ENCODE measurements at places on chromosomes 7 and 10.

- no peak for DNase-seq
Measured at GRCh38 chr10:130717083-130717482, 580.9 kb downstream of the GLRX3 start.

GRCh38 chr10:121452581-121452980 is 145.7 kb downstream of the FGFR2 start:
- no peak for DNase-seq

GRCh38 chr7:104299323-104299722 is 29.1 kb upstream of the LHFPL3 start:
- no peak for DNase-seq

- no peak for DNase-seq
Measured at GRCh38 chr7:106140406-106141173, 28.5 kb upstream of the SYPL1 start.

DNA sequence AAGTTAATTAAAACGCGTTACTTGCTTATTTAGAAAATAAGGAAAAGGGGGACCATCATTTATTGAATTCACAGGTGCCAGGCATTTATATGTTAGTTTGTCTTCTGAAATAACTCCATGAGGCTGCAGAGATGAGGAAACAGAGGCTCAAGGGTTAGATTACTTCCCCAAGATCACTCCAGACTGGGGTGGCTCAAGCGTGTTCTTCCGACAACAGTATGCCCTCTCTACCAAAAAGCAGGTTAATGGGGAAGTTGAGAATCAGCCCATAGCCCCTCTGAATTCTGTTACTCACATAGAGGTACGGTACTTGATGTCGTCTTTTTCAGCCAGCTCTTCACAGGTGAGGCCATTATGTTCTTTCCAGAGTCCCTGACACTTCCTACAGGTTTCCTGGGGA is 129.3 kb downstream of the RNF216 start:
- no peak for DNase-seq

DNA sequence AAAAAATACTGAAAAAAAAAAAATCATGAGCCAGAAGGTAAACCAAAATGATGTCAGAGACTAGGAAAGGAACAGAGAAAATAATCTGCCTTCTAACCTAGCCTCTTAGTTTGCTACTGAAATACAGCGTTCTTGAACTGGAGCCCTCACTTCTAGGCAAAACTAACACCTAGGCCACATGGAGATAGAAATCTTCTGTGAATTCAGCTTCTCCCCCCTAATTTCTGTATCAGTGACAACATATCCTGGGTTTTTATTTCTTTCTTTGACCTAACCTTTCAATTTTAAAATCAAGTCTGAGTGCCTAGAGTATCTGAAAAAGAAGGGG is 100.1 kb upstream of the GLCCI1 start:
- DNase-seq, result no peak

DNA sequence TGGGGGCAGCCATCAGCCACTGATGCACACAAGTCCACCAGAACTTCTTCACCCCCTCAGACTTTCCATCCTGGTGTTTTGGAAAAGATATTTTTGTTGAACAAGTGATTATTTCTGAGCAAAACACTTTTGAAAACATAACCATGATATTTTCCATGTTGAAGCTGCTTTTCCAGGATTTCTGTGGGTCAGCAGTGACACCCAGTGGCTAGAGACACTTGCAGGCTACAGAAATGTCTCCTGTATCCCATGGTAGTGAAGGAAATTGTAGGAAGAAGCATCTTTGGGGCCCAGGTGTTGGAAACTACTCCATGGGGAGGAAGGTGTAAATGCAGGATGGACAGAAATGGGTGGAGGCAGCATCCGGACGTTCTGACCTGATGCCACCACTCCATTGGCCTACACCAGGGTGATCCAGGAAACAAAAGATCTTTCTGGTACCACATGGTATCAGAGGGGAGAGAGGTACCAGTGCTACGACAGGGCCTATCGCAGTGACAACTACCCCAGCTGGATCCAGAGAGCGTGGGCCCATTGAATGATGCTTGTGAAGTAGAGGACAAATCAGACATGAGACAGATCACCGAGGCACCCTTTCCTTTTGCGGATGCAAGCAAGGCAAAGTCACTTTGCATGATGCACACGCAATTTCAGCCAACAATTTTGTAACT is 111.7 kb upstream of the COBL start:
- DNase-seq, result no peak

- no peak for DNase-seq
Measured at GRCh38 chr10:115790220-115790619, 482.8 kb downstream of the GFRA1 start.

- no peak for DNase-seq
Measured at GRCh38 chr10:62760401-62760800, 44.1 kb upstream of the ADO start.

All from activated effector memory CD4-positive, alpha-beta T cell treated with Interleukin-2 at 50 U/mL for 16 hours (primary cell).